ENCODE measurements at places on chromosomes 6 and 20.
A peak's percentile ranks its signal among the peaks of the same experiment; 100 is the strongest.

DNA sequence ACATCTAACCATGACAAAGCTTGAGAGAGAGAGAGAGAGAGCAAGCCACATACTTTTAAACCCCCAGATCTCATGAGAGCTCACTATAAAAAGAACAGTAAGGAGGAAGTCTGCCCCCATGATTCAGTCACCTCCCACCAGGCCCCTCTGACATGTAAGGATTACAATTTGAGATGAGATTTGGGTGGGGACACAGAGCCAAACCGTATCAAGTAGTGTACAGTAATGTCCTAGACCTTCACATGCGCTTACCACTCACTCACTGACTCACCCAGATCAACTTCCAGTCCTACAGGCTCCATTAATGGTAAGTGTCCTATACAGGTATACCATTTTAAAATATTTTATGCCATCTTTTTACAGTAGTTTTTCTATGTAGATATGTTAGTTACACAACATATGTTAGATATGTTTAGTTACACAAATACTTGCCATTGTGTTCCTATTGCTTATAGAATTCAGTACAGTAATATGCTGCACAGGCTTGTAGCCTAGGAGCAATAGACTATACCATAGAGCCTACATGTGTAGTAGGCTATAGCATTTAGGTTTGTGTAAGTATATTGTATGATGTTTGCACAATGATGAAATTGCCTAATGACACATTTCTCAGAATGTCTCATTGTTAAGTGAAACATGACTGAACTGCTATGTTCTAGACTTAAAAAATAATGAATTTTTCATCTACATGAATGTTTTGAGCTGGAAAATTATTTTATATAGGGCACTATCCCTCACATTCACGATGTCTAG is 11.7 kb downstream of the TSPYL1 start:
- no peak overlapping the region for H3K4me3 ChIP-seq
- no peak for DNase-seq
- no peaks in the 10 kb centered on the region for H3K27me3 ChIP-seq
- no peaks in the 10 kb centered on the region for H3K4me1 ChIP-seq
- peaks cover 9% of the 10 kb centered on the region for H3K36me3 ChIP-seq

DNA sequence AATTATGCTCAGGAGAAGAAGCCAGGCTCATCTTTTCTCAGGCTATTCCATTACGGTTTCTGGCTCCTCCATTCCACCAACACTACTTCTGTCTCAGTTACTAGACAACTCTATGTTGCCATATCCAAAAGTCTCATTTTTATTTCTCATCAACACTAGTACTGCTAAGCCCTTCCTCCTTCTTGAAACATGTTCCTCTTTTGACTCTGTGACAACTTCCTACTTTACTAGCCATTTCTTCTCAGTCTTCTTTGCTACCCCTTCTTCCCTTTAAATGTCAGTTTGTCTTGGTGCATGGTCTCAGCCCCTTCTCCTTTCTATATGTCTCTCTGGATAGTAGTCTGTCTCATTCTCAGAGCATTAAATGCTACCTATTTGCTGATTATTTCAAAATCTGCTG is 7.1 kb upstream of the ADGRG6 start:
- peaks cover 8% of the 10 kb centered on the region for H3K4me1 ChIP-seq
- no peaks in the 10 kb centered on the region for H3K27me3 ChIP-seq
- H3K36me3 ChIP-seq, result no peaks in the 10 kb centered on the region
- no peak for DNase-seq
- no peak overlapping the region for H3K4me3 ChIP-seq

- H3K36me3 ChIP-seq, result no peaks in the 10 kb centered on the region
- no peak overlapping the region for H3K27ac ChIP-seq
- peaks cover 5% of the 10 kb centered on the region for H3K4me1 ChIP-seq
- H3K4me3 ChIP-seq, result no peak overlapping the region
Observed at GRCh38 chr6:30219244-30219643, 6.0 kb upstream of the TRIM26 start.

DNA sequence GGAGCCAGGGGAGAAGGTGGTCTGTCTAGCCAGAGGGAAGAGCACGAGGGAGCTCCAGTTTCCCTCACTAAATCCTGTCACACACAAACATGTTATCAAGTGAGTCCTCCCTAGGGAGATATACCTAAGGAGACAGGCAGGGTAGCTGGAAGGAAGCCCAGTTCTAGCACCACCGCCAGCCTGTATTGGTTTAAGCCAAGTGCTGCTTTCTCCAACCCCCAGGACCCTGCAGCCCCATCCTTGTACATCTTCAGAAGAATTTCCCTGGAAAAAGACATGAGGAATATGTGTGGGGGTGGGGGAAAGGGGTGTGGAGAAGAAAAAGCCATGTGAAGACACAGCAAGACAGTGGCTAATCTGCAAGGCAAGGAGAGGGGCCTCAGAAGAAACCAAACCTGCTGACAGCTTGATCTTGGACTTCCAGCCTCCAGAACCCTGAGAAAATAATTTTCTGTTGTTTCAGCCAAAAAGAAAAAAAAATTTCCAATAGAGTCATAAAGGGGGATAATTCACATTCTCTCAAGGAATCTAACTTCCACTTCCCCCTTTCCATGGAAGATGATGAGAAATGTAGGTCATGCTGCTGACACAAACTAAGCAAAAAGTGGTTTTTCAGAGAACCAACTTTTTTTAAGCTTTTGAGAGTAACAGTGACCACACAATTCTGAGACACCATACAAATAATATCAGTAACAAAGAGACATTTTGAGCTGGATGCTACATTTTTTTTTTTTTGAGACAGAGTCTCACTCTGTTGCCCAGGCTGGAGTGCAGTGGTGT is 103.2 kb upstream of the PRDM1 start:
- no peaks in the 10 kb centered on the region for H3K36me3 ChIP-seq
- no peak overlapping the region for H3K27ac ChIP-seq
- DNase-seq, result no peak
- H3K4me3 ChIP-seq, result no peak overlapping the region

DNA sequence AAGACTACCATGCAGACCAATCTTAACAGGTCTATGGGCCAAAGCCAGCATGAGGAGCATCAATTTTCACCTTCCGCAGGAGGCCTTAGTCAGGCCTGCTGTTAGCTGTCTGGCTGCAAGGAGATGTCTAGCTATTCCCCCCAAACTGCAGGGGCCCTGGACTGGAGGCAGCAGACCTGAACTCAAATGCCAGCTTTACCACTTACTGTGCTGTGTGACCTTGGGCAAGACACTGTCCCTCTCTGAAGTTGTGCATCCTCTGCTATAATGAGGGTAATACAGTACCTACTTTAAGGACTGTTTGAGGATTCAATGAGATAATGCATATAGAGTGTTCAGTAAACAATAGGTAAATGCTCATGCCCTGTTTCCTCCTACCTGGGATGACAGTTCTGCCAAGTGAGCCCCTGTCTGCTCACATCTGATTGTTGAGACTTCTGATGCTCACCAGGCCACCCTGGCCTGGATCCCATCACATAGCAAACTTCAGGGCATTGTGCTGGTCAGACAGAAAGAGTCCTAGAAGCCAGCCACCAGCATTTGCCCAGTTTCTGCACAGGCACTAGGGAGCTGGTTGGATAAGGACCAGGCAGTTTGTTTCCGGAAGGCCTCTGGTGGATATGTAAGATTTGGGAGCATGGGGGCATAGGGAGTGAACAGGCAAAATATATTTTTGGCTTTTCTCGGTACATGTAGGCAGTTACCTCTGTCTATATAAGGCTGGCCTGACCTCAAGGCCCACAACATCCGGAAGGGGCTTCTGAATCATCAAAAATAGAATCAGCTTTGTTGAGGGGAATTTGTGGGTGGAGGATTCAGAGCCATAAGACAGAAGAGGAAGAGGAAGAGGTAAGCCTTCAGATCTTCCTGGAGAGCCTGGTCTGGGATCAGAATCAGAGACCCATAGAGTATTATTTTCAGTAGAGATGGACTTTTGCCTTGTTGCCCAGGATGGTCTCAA is 2.3 kb upstream of the OCSTAMP start:
- H3K27ac ChIP-seq, result no peak overlapping the region
- H3K27me3 ChIP-seq, result no peaks in the 10 kb centered on the region
- H3K4me3 ChIP-seq, result no peak overlapping the region
- no peaks in the 10 kb centered on the region for H3K4me1 ChIP-seq
- no peaks in the 10 kb centered on the region for H3K36me3 ChIP-seq
- DNase-seq, result no peak

DNA sequence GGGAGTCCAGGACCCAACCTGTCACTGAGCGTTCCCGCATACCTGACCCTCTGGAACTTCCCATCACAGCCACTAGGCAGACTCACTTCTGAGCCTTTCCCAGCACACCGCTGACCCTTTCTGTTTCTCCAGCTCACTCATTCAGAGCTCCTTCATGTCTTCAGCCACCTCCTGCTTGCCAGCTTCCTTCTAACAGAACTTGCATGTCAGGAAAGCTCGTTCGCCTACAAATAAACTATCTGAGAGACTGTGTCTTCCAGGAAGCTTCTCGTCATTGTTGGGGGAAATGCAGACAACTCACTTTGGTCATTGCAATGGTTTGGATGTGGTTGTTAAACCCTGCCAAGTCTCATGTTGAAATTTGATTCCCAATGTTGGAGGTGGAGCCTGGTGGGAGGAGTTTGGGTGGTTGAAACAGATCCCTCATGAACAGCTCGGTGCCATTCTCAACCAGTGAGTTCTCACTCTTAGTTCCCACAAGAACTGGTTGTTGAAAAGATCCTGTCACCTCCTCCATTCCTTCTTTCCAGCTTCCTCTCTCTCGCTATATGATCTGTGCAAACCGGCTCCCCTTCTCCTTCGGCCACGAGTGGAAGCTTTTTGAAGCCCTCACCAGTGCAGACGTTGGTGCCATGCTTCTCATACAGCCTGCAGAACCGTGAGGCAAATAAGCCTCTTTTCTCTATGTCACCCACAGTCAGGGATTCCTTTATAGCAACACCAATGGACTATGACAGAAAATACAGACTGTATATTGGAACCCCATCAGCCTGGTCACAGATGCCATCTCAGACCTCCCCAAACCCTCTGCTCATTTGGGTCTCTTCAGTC is 1.4 kb upstream of the MUC21 start:
- 0 out of 2 replicates have a peak, but pooled peaks cover 5% of the 10 kb centered on the region for H3K4me1 ChIP-seq
- no peak overlapping the region for H3K4me3 ChIP-seq
- no peak overlapping the region for H3K27ac ChIP-seq
- H3K36me3 ChIP-seq, result no peaks in the 10 kb centered on the region
- no peak for DNase-seq

GRCh38 chr20:62964700-62965099 is 12.2 kb downstream of the SLC17A9 start:
- H3K27me3 ChIP-seq, result peaks cover 48% of the 10 kb centered on the region
- no peak overlapping the region for H3K4me3 ChIP-seq
- no peak for DNase-seq
- no peak overlapping the region for H3K27ac ChIP-seq

DNA sequence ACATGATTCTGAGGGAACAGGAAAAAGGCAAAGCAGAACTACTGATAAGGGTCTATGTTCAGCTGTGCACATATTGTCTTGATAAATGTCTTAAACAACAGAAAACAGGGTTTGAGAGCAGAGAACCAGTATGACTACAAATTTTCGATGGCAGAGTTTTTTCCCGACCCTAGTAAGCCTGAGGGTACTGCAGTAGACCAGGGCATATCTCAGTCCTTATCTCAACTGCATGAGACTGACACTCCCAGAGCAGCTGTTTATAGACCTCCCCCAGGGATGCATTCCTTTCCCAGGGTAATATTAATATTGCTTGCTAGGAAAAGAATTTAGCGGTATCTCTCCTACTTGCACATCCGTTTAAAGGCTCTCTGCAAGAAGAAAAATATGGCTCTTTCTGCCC is 1176.8 kb upstream of the ADGRB3 start:
- H3K4me1 ChIP-seq, result no peaks in the 10 kb centered on the region
- H3K4me3 ChIP-seq, result no peak overlapping the region
- no peak overlapping the region for H3K27ac ChIP-seq
- H3K27me3 ChIP-seq, result no peaks in the 10 kb centered on the region
- DNase-seq, result no peak
- no peaks in the 10 kb centered on the region for H3K36me3 ChIP-seq

- no peak overlapping the region for H3K27ac ChIP-seq
- H3K36me3 ChIP-seq, result no peaks in the 10 kb centered on the region
- peaks cover 8% of the 10 kb centered on the region for H3K4me1 ChIP-seq
- H3K4me3 ChIP-seq, result no peak overlapping the region
- H3K27me3 ChIP-seq, result 0 out of 2 replicates have a peak, but pooled peaks cover 2% of the 10 kb centered on the region
- no peak for DNase-seq
Observed at GRCh38 chr6:105258816-105259215, 79.0 kb upstream of the POPDC3 start.

GRCh38 chr6:21142741-21143140 is 450.8 kb upstream of the SOX4 start:
- no peaks in the 10 kb centered on the region for H3K27me3 ChIP-seq
- peaks cover 5% of the 10 kb centered on the region for H3K4me1 ChIP-seq
- H3K36me3 ChIP-seq, result no peaks in the 10 kb centered on the region
- no peak overlapping the region for H3K4me3 ChIP-seq

GRCh38 chr6:75217193-75217592 is 11.3 kb upstream of the COL12A1 start:
- H3K36me3 ChIP-seq, result no peaks in the 10 kb centered on the region
- H3K4me1 ChIP-seq, result peaks cover 53% of the 10 kb centered on the region
- H3K4me3 ChIP-seq, result no peak overlapping the region
- DNase-seq, result peak; percentile 61
- no peaks in the 10 kb centered on the region for H3K27me3 ChIP-seq

GRCh38 chr6:37095997-37096396 is 74.0 kb upstream of the PIM1 start:
- no peak overlapping the region for H3K27ac ChIP-seq
- 0 out of 2 replicates have a peak, but pooled peaks cover 5% of the 10 kb centered on the region for H3K4me1 ChIP-seq
- no peak for DNase-seq
- no peak overlapping the region for H3K4me3 ChIP-seq
- no peaks in the 10 kb centered on the region for H3K36me3 ChIP-seq

DNA sequence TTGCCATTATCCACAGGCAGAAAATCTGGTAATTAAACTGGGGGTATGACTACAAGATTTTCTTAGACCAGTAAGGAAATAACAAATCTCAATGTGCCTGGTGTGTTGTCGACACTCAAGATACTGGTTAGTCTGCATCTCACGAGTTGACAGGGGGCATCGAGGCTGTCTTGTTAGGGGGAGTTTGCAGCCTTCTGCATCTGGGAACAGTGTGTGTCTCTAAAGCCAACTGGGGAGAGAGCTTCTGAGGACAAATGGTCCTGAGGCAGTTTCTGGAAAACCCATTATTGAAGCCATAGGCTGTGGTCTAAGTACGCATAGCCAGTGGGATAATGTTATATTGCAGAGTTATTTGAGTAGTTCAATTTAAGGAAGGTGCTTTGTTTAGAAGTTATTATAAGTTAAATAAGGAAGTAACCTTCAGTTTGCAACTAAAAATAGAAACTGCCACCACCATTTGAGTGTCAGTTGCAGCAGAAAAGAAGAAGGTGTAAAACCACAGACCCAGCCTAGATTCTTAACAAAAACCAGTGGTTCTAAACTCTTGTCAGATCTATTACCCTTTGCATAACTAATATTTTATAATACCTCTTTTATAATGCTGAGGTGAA is 15.4 kb upstream of the MAPK13 start:
- no peak overlapping the region for H3K27ac ChIP-seq
- peaks cover 10% of the 10 kb centered on the region for H3K36me3 ChIP-seq
- no peak for DNase-seq

DNA sequence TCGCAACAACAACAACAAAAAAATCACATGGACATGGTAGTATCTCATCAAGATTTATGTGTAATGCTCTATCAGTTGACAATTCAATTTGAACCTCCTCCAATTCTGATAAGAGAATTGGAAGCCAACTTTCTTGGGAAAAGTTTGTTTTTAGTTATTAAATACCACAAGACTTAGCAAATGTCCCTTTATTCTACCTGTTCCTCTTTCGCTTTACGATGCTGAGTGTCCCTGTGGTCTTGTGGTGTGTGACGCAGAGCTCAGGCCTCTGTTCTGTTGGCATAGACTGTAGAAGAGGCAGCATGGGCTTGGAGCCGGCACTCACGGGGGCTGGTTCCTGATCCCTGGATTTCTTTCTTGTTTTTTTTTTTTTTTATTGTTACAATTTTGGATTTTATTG is 76.7 kb downstream of the PSMB1 start:
- no peaks in the 10 kb centered on the region for H3K4me1 ChIP-seq
- H3K27ac ChIP-seq, result no peak overlapping the region
- H3K36me3 ChIP-seq, result no peaks in the 10 kb centered on the region
